ENCODE measurements at places on chromosomes 7 and 10.

DNA sequence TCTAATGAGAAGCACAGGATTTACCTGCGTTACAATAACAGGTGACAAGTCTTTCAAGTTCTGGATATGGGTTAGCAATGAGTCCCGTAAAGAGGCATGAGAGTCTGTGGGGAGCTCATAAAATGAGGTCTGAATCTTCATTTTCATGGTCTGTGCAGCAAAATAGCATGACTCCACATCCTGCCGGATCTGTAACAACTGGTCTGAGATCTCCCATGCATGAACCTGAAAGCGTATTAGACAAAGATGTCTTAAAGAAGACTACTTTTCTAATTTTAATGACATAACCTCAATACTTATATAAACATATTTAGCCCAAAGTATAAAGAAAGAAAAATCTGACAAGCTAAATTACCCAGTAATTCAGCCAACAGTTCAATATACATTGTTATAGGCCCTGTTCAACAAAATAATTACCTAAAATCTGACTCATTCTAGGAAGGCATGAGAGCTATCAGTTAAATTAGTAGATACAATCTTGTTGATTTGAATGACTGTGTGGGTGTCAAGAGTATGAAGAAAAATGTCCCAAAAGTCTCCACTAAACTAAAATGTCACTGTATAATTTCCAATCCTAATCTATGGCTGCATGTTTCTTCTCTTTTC lies 36.9 kb downstream of the TNPO3 start:
- no peak for DNase-seq

DNA sequence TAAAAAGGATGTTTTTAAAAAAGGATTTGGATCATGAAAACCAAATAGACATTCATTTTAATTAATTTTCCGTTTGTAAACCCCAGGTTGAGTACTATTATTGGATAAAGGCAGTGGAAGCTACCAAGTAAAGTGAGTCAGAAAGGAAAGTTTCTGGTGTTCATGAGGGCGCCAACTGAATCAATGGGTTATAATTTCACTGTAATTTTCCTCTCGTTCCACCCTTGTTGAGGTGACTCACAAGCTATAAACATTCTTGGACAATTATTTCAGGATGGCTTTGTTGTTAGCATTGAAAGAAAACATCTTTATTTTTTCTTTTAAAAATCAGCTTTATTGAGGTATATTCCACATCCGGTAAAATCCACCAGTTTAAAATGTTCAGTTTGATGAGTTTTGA lies 5.1 kb upstream of the FAM133B start:
- peak; percentile 12 for DNase-seq

DNA sequence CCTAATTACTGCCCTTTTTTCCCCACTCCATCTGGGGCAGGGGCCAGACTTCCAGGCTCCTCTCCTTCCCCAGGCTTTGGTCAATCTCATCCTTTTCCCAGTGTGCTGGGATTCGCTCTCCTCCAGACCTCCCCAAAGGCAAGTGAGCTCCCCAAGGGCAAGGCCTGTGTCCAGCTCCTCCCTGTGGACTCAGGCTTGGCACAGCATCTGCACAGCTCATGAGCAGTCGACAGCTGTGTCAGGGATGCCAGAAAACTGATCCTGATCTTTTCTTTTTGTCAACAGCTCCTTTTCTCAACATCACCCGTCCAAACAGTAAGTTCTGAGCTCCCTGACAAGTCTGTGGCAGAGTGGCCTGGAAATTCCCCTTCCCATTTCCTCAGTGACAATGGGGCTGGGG lies 67.1 kb downstream of the C10orf120 start:
- no peak for DNase-seq

DNA sequence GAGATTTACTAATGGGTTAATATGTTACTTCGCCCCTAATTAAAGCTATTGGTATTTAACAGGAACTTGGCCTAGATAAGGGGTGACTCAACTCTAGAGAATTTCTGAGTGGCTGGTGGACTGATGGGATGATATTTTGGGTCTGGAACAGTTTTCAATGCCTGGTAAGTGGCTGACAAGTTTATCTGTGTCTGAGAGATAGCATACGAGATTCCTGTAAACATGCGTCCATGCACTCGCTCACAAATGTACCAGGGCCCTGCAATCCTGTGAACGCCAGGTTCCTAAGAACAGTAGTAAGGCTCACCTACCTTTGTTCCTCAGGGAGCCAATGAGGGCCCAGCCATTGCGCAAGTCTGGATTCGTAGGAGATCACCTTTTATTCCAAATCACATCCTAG lies 683.8 kb upstream of the ANKRD30A start:
- DNase-seq, result no peak

- DNase-seq, result no peak
Observed at GRCh38 chr10:111243126-111243525, 166.3 kb downstream of the ADRA2A start.

DNA sequence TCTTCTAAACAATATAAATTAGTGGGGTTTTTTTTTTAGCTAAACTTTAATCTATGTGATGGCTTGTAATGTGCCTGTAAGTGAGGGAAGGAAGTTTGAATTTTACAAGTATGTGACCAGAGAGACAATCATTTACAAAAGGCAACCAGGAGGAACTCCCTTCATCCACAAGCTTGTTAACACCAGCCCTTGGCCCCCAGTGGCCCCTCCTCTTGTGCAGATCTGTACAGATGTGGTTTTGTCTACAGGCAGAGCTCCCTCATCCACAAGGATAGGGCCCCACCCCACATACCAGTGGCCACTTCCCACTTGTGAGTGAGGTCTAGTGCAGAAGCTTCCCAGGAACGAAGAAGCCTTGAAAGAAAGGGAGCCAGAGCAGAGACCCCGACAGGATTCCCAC lies 234.1 kb upstream of the KMT2E start:
- no peak for DNase-seq

DNA sequence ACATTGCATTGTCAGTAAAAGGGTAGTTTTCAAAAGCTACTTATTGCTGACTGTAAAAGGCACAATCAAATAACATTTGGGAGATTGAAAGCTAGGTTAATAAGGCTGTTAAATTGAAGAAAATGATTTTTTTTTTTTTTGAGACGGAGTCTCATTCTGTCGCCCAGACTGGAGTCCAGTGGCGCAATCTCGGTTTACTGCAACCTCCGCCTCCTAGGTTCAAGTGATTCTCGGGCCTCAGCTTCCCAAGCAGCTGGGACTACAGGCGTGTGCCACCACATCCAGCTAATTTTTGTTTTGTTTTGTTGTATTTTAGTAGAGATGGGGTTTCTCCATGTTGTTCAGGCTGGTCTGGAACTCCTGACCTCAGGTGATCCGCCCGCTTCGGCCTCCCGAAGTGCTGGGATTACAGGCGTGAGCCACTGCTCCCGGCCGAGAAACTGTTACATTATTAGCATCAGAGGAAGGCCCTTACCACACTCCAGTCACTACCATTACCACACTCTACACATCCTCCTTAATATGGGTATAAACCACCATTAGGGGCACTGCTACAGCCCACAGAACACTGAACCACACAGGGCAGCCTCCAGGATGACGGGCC lies 1.0 kb downstream of the CYP51A1 start:
- no peak for DNase-seq

DNA sequence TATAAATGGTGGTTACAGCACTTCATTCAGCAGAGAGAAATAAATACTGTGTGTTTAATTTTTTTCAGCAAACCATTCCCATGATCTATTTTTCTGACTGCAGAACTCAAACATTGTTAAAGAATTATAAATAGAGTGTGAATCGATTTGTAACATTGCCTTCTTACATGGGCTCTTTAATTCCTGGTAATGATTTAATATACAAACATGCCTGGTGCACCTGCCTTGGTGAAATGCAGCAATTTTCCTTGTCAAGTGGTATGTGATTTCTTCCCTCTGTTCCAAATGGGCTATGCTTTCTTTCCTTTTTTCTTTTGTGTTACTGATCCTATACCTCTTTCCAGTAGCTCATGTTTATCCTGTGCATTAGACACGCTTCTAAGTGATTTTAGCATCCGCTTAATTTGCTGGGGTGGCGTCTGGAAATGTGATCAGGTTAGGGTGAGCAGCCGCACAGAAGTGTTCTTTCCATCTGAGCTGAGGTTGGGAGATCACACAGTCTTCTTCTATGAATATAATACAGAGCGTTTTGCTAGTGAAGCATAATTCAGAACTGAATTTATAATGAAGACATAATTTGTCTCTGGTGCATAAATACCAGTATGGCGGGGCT lies 94.3 kb upstream of the ITGB1 start:
- no peak for DNase-seq
